Panc1 (cell line): ENCODE measurements at places on chromosomes 12 and 14.

GRCh38 chr12:40980427-40980961 lies 207.6 kb upstream of the PDZRN4 start:
- DNase-seq: no peak

DNA sequence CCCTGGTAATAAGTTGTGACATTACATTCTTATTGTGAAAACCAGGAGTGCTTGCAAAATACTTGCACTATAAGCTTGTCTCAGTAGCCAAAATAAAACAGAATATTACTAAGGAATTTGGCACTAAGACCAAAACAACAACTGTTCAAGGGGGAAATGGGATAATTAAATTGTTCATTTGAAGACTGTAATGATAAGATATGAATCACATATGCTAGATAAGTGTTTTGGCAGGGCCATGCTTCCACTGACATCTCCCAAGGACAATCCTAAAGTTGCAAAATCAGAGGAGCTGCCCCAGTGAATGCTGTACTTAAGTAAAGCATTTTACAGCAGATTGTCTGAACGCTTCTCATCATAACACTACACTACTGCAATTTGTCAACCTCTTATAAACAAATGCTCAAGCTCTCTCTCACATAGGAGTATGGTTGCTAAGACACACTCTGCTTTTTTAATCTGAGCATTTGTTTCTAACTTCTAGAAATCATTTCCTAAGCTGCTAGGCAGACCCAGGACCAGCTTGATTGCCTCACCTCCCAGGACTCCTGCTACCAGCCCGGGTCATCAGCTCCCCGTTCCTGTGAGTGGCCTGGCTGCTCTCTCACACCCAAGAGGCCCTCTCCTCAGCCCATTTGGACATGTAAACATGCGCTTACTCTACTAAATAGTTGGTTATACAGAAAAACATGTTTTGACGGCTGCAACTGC lies 191.5 kb downstream of the PAX9 start:
- no peak for DNase-seq

GRCh38 chr12:118332511-118332910 lies 40.2 kb downstream of the TAOK3 start:
- DNase-seq: no peak

DNA sequence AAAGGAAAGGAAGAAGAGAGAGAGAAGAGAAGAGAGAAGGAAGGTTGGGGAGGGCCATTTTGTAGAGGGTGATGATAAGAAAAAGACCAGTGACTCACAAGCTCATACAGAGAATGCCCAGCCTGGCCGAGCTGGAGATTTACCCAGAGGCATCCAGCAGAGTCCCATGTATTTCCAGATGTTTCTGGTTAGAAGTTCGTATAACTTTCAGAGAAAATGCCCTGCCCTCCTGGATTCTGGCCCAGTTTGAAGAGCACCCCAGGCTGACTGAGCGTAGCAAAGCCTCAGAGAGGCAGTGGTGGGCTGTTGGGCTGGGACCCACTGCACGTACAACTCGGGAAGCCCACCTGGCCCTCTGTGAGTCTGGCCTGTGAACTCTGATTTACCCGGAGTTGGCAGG lies 221.8 kb downstream of the SLC41A2 start:
- DNase-seq: no peak

- DNase-seq: no peak
Measured at GRCh38 chr14:75258079-75258802, 20.4 kb upstream of the FOS start.
